ENCODE measurements at places on chromosomes 5 and 9.

DNA sequence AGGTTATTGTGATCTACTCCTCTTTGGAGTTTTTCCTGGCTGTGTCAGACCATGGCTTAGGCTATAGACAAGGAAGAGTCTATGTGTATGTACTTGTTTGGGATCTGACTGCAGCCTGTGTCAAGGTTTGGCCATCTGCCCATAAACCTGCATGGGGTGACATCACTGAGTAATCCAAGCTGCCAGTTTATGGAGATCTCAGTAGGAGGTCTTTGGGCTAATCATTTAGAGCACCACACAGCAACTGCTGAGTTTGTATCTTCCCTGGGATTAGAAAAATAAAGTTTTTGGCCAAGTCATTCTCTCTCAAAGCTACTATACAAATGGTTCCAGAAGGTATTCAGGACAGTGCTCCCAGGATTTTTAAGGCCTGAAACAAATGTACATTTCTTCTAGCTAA, 65.5 kb upstream of the HSPB3 start:
- DNase-seq = peak; percentile 53

- DNase-seq = no peak
These were observed 131.0 kb downstream of the GOLPH3 start for GRCh38 chr5:32043105-32043504.

GRCh38 chr9:79880626-79881025, 308.9 kb downstream of the TLE4 start:
- DNase-seq = no peak

- DNase-seq = no peak
These were observed 55.0 kb upstream of the IER5L start for GRCh38 chr9:129232839-129233591.

DNA sequence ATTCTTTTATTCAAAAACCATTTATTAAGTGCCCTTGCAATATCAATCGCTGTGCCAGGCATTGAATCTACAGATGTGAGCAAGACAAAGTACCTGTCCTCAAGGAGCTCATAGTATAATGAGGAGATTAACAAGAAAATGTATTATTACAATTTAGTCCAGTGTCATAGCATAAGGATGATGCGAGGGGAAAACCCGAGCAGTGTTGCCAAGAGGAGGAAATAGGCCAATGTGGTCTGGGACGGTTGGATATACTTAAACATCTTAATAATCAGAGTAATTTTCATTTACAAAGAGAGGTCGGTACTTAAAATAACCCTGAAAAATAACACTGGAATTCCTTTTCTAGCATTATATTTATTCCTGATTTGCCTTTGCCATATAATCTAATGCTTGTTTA, 18.5 kb downstream of the CD274 start:
- no peak for DNase-seq

DNA sequence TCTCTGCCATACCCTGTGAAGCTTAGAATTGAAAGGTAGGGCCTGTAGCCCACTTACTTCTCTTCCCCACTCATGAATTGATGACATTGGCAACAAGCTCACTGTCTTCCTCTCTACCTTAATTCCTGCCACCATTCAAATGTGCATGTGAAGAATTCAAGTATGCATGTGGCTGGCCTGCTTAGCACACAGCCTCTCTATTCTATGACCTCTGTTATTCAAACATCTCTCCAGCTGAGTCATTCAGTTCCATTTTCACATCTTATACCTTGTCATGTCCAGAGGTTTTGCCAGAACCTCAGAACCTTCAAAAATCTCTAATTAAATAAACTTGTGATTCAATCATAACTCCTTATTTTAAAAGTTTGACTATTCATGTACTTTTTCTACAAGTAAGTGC, 114.7 kb upstream of the MAN2A1 start:
- no peak for DNase-seq

GRCh38 chr9:24298912-24299311, 246.8 kb downstream of the IZUMO3 start:
- DNase-seq = no peak
